ENCODE measurements at places on chromosomes 6 and 20.

DNA sequence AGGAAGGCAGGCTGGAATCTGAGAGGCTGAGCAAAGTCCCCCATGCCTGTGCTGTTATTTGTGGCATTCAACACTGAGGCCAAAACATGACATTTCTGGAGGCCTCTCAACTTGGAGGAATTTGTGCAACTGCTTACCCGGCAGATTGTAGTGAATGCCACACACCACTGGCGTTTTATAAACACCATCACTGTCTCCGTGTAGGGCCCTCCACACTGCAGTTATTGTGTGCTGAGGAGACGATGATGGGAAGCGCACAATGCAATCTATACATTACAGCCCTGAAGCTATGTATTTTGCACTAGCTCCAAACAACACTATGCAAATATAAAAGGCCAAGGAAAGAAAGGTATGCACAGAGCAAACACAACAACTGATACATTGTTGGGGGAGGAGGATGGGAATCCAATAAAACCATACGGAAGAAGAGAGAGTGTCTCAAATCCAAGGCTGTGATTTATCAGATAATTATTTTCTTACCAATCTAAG, 106.5 kb downstream of the SMLR1 start:
- no peak for DNase-seq

- no peak for DNase-seq
Measured at GRCh38 chr6:33143113-33143770, 49.0 kb downstream of the COL11A2 start.

GRCh38 chr6:24219670-24220069, 93.7 kb downstream of the NRSN1 start:
- DNase-seq = no peak

- no peak for DNase-seq
Measured at GRCh38 chr6:89251170-89251569, 34.0 kb upstream of the GABRR1 start.

GRCh38 chr6:121670511-121670910, 235.1 kb downstream of the GJA1 start:
- no peak for DNase-seq

- DNase-seq = no peak
Measured at GRCh38 chr20:62918831-62919230, 7.5 kb downstream of the DIDO1 start.

- DNase-seq = no peak
Measured at GRCh38 chr20:4272225-4272624, 256.9 kb upstream of the RNF24 start.

GRCh38 chr20:57618091-57618763, 2.0 kb downstream of the ZBP1 start:
- DNase-seq = no peak

DNA sequence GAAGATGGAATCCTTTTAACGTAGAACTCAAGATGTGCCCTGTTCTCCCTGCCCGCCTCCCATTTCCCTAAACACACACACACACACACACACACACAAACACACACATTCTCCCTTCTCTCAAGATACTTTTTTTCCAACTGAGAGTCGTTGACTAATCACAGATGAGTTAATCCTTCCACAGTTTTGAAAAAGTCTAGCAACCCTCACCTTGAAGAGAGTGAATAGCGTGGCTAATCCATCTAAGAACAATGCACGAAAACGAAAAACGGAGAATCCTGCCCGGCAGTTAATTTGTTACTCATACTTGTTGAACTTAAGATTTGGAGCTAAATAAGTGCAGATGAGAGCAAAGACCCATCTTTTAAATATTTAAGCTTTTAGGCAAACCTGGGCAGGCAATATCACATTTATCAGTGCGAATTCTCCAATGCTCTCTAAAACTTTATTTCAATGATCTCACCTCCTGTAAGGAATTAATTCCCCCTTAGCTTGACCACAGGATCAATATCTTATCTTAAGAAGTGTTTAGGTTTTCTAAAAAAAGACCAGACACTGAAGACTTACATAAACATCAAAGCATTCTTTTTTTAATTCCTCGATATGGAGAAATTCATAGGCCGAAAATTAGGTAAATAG, 1.1 kb downstream of the AGPAT4 start:
- no peak for DNase-seq

DNA sequence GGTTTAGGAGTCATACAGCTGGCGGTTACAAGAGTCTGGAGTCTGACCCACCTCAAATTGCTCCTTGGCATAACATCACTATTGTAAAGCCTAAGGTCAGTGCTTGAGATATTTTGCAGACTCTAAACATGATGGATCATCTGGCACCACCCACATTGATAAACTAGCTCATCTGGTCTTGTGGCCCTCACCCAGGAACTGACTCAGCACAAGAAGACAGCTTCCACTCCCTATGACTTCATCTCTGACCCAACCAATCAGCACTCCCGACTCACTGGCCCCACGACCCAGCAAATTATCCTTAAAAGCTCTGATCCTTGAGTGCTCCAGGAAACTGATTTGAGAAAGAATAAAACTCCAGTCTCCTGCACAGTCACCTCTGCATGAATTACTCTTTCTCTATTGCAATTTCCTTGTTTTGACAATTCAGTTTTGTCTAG, 115.9 kb downstream of the CD24 start:
- DNase-seq = no peak

GRCh38 chr6:27865850-27866356, 46.3 kb downstream of the OR2B2 start:
- no peak for DNase-seq

GRCh38 chr6:98116455-98116854, 717.9 kb upstream of the POU3F2 start:
- no peak for DNase-seq

DNA sequence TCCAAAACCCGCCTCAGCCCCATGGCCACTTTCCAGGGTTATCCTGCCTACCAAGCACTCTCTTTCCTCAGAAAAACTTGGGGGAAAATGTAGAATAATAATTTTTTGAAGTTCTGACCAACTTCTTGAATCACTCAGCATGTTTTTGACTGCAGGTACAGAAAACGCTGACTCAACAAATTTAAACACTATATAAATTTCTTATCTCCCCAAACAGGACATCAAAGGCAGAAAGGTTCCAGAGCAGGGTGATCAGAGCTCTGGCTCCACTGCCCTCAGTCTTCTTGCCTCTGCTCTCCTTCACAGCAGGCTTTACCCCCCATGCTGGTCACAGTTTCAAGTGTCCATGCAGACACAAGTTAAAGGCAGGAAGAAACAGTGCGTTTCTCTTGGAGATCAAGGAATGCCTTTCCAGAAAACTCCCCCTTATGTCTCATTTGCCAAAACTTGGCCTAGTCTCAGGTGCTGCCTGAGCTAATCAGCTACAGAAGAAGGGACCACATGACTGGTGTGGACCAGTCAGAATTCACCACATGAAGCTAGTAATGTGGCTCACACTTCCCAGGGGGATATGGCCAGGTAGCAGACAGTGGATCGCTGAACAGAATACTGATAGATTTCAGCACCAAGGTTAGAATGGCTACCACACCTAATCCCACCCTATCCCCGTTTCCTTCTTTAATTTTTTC, 24.4 kb upstream of the SLC17A3 start:
- no peak for DNase-seq
